ENCODE measurements at places on chromosomes 16 and 17. TPM values are rescaled to one million over a fixed set of nuclear protein-coding genes. Genes with fewer than 3 reads are reported as not detected.

MYO18A gene
- 91.9 TPM for total RNA-seq

ARHGAP44 gene
- total RNA-seq = 1.6 TPM

CCDC144A gene
- total RNA-seq = 1.5 TPM

KIF18B gene
- 36.3 TPM for total RNA-seq

NUPR1 gene
- not detected for total RNA-seq

DBF4B gene
- 16.5 TPM for total RNA-seq

KRTAP16-1 gene
- not detected for total RNA-seq

COG1 gene
- 35.3 TPM for total RNA-seq

Data from SJCRH30 (cell line).